Activated CD8-positive, alpha-beta T cell treated with anti-CD3 and anti-CD28 coated beads for 36 hours (primary cell): ENCODE measurements at places on chromosomes 7 and 10.
A peak's percentile ranks its signal among the peaks of the same experiment; 100 is the strongest.

DNA sequence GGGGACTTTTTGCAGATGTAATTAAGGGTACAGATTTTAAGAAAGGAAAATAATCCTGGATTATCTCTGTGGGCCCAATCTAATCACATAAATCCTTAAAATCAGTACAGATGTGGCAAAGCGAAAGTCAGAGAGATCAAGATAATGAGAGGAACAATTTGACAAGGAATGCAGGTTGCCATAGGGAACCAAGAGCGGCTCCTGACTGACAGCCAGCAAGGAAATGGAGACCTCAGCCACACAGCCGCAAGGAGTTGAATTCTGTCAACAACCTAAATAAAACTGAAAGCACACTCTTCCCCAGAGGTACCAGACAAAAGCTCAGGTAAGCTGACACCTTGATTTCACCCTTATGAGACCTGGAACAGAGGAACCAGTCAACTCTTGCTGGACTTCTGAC, 3.4 kb upstream of the PNPLA8 start:
- DNase-seq: no peak

GRCh38 chr7:4851459-4852422, 10.1 kb downstream of the PAPOLB start:
- DNase-seq: peak; percentile 42

DNA sequence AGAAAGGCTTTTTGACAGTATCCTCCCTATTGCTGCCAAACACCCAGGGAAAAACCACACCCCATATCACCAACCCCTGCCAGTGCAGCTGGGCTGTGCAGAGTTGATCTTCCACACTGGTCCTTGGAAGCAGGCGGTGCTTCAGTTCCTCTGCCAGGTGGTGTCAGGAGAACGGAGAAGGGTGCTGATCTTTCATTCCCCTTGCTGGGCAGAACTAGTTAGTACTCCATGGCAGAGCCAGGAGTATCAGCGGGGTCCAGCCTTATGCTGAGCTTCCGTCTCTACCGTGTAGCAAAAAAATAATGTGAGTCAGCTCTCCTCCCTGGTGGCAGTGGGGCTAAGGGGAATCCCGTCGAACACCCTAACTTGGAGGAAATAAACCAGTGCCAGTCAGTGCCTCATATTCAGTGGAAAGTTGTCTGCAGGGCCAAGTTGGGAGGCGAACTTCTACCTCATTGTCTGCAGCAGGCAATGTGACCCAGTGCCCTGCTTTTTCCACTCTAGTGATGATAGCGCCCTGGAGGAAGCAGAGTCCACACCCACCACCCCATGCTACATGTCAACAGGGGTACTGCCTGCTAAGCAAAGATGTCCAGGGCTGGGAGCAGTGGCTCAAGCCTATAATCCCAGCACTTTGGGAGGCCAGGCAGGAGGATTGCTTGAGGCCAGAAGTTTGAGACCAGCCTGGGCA, 175.4 kb downstream of the AUTS2 start:
- no peak for DNase-seq

DNA sequence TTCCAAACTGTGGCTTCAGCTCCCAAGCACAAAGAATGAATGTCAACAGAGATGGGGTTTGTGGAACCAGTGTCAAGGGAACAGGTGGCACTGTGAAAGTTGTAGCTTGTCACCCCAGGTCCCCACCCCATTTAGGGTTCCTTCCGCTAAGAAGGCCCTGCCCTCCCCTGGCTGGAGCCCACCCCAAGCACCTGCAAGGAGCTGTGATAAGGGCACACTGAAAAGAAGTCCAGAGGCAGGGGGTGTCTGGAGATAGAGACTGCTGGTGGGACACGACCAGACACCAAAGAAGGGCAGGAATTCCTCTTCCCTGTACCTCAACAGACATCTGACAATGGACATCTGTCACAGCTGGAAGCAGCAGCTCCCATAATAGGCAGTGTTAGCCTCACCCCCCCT, 4.5 kb downstream of the GRID1 start:
- no peak for DNase-seq

DNA sequence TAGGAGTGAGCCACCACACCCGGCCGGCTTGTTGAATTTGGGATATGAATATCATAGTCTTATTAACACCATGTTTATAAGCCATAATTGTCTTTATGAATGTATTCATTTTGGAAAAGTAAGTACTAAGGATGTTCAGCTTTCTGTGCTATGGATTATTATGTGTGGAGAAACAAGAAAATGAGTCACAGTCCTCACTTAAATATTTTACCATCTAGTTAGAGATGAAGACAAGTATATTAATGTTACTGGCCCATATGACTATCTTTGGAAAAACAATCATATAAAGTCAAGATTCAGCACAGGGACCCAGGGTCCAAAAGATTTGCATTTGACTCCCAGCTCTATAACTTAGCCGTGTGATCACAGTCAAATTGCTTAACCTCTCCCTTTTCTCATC, 9.8 kb upstream of the TOMM7 start:
- DNase-seq: no peak

GRCh38 chr10:117926491-117926890, 120.2 kb downstream of the RAB11FIP2 start:
- no peak for DNase-seq

GRCh38 chr7:4288791-4289394, 393.2 kb upstream of the FOXK1 start:
- DNase-seq: no peak

DNA sequence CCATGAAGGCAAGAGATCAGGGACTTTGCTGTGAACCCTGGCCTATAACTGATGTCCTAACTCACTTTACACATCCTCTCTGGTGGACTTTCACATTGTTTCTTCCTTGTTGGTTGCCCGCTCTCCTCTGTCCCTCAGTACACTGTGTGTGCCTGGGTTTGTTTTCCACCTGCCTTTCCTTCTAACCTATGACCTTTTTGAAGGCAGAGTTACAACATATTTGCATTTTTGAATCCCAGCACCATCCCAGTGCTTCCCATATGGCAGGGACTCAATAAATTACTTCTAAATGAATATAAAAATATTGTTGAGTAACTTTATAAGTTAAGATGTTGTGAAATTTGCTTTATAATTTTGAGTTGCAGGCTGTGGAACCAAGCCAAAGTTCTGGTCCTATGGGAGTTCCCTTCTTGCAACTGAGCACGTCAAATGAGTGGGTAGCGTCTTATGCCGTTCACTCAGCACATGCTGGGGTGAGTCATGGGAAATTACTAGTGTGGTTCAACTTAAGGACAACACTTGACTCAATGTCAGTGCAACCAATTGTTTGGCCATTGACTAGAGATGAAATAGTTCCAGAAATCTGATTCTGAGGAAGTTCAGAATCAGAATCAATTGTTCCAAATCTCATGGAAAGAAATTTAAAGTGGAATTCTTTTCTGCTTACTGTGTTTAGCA, 250.9 kb downstream of the TWIST1 start:
- DNase-seq: peak; percentile 12

DNA sequence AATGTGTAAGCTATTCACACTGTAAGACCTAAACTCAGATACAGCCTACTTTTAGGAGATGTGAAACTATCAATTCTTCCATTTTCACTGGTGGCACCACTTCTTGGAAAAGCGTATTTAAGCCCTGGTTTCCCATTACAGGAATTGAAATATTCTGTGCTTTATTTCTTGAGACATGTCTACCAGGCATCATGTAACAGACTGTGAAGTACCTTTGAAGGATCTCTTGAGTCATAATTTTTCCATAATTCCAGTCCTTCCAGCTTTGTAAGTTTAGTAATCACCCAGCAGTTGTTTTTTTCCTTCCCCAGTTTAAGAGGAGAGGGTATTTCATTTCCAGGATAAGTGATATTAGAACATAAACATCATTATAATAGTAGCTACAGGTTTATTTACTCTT, 186.0 kb upstream of the PRPS1L1 start:
- no peak for DNase-seq

- no peak for DNase-seq
Observed at GRCh38 chr10:97199152-97199551, 13.4 kb upstream of the SLIT1 start.

GRCh38 chr7:22675917-22676343, 51.1 kb upstream of the IL6 start:
- DNase-seq: peak; percentile 63

- DNase-seq: peak; percentile 74
Observed at GRCh38 chr7:105352018-105352612, 36.6 kb downstream of the SRPK2 start.

GRCh38 chr7:11313801-11314200, 340.1 kb downstream of the PHF14 start:
- no peak for DNase-seq

- DNase-seq: no peak
Observed at GRCh38 chr7:157963526-157963925, 624.1 kb downstream of the PTPRN2 start.

DNA sequence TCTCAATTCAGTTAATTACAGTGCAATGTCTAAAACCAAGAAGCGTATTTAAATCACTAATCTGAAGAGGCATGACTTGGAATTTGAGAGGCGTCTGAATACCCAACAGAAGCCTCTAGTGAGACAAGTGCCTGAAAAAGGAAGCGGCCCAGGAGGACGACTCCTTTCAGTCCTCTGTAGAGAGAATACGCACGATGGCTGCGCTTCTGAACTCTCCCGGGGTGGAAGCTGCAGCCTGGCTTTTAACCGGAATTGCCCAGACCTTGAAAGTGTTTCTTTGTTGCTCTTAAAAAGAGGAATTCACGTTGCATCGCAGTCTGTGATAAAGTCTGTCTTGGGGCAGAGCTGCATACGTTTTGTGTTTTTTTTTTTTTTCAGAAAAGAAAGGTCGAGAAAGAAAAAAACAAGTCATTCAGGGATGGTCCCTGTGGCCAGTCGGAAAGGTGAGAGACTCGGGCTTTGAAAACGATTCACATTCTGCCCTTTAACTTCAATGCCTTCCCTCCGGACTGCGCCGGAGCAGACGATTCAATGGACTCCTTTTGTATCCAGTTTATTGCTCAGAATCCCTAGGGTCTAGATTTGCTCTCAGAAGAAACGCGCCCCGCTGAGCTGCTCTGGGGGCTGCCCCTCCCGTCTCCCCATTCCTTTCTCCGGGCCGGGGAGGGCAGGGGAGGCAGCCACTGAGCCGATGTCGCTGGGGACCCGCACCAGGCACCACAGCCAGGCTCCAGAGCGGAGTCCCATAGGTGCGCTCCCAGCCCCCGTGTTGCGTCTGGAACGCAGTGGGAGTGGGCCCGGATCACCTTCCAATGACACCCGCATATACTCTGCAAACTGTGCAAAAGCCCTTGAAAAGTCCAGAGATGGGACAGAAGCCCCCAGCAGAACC, 994 bp upstream of the PTF1A start:
- no peak for DNase-seq

GRCh38 chr10:88213065-88213605, 349.7 kb downstream of the PTEN start:
- DNase-seq: no peak

- DNase-seq: no peak
Observed at GRCh38 chr10:44465401-44466115, 80.7 kb upstream of the CXCL12 start.

DNA sequence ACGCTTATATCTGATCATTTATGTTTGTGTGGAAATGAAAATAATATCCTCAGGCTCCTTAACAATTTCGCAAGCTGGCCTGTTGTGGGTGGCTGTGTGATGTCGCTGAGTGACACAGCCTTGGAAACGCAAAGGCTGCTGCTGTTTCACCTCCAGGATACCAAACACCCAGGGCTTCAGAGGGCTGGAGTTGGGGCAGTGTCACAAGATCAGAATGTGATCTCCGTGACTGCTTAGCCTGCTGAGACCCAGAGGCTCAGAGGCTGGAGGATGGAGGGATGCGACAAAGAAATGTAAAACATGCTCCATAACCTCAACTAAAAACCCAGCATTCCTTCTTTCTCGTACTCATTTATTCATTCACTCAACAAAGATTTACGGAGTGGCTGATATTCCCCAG, 37.2 kb upstream of the BMPER start:
- DNase-seq: no peak

DNA sequence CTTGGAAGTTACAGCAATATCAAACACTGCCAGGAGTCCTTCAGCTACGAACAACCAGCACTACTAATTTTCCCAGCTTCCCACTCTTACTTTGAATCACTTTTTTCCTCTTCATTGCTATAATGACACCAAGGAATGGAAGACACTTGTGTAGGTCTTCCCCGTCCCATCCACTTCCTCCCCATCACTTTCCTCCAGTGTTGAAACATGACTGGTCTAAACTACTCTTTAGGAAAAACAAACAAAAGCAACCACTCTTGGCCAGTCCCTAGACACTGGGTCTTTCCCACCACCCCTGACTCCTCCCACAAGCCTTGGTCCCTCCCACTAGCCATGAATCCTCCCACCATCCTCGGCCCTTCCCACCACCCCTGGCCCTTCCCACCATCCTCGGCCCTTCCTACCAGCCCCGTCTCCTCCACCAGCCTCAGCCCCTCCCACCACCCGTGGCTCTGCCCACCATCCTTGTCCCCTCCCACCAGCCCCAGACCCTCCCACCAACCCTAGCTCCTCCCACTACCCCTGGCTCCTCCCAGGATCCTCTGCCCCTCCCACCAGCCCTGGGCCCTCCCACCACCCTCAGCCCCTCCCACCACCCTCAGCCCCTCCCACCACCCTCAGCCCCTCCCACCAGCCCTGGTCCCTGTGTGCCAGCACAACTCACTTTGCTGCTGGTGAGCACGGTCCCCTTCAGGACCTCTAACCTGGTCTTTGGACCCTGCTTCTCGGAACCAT, 68.5 kb downstream of the CXCL12 start:
- DNase-seq: peak; percentile 44

GRCh38 chr7:15215616-15216015, 313.1 kb upstream of the DGKB start:
- DNase-seq: no peak

- no peak for DNase-seq
Observed at GRCh38 chr7:112263519-112263918, 57.0 kb downstream of the ZNF277 start.

DNA sequence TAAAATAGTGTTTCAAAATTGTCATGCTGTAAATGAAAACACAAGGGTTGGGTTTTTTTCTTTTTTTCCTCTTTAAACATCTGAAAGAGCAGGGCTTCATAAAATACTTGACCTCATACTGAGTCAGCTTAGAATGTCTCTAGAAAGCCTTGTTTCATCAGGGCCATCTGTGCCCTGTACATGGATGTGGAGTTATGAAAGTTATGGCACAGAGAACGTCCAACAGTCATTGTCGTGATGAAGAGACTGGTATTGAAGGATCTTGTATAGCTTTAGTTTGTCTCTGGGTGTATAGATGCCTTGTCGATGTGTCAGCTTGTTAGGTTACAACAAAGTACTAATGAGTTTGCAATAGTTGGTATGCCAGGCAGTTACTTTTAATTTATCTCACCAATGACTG, 127.3 kb downstream of the FAM204A start:
- DNase-seq: no peak

DNA sequence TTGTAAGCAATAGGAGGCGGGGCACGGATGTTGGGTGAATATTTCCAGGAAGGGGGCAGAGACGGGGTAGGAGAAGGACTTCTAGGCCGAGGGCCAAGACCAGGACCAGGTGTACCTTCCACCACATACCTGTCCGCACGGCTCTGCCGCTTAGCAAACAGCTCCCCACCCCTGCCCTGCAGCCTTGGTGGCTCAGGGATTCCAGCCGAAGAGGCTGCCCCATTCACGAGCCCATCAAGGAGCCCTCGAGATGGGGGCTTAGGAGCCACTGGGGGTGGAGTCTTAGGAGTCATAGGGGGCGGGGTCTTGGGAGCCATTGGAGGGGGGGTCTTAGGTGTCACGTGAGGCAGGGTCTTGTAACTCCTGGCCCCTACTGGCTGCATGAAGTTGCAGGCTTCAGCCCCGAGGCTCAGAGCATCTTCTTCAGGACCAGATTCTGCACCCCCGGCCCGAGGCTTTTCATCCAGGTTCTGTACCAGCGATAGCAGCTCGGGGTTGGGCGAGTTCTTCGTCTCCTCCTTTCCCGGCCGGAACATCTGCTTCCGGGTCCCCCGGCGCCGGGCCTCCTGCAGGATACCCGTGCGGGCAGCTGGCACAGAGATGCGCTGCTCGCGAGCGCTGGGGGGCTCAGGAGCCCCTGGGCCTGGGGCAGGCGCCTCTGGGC, 6.1 kb upstream of the MYOZ1 start:
- DNase-seq: peak; percentile 24
